ENCODE measurements at places on chromosomes 16 and 17. TPM values are rescaled to one million over a fixed set of nuclear protein-coding genes. Genes with fewer than 3 reads are reported as not detected.

Gene RPH3AL
- 2.9 TPM for total RNA-seq

Gene HIGD1B
- total RNA-seq: not detected

Gene CYTH1
- 151 TPM for total RNA-seq

Gene RABEP2
- 18.0 TPM for total RNA-seq

Gene CETP
- total RNA-seq: not detected

Gene HOXB3
- total RNA-seq: 11.9 TPM

DNA sequence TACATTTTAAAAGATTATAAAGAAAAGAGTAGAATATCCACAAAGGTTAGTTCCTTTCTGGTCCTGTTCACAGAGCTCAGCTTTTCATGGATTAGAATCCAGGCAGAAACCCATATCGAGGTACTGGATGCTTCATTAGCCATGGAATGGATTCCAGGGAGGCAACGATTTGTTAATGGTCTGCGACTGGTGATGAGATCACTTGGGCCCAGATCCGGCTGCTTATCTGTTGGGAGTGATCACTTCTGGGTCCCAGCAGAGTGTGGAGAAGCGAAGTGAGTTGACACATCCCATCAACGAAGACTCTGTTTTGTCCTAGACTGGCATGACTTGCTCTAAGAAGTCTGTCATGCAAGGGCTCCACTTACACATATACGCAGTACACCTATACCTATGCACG, 165.8 kb downstream of the MAF start:
- no peak overlapping the region for H3K4me3 ChIP-seq
- no peak overlapping the region for H3K27ac ChIP-seq
- no peaks in the 10 kb centered on the region for H3K36me3 ChIP-seq
- no peak for DNase-seq
- H3K27me3 ChIP-seq: no peaks in the 10 kb centered on the region
- no peaks in the 10 kb centered on the region for H3K4me1 ChIP-seq

- peaks cover 8% of the 10 kb centered on the region for H3K4me1 ChIP-seq
- no peak overlapping the region for H3K27ac ChIP-seq
- no peaks in the 10 kb centered on the region for H3K27me3 ChIP-seq
- DNase-seq: no peak
- no peak overlapping the region for H3K4me3 ChIP-seq
Observed at GRCh38 chr16:29989111-29989858, 6.1 kb downstream of the HIRIP3 start.

DNA sequence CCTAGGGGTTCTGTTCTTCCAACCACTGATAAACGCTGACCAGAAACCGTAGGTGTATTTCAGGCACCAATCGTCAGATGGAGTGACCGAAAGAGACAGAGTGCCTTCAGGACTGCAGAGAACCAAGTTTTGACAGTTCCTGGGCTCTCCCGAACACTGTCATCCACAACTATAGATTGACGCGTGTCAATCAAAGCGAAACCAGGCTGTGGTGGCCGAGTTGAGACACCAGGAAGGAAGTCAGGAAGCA, 11.9 kb upstream of the AURKB start:
- peaks cover 11% of the 10 kb centered on the region for H3K36me3 ChIP-seq
- peak overlapping the region; percentile 95 for H3K4me3 ChIP-seq
- H3K27me3 ChIP-seq: no peaks in the 10 kb centered on the region
- H3K4me1 ChIP-seq: peaks cover 48% of the 10 kb centered on the region
- DNase-seq: peak; percentile 92

GRCh38 chr16:50093607-50094539, 28.1 kb downstream of the HEATR3 start:
- H3K27ac ChIP-seq: peak overlapping the region; percentile 12
- peaks cover 16% of the 10 kb centered on the region for H3K36me3 ChIP-seq
- H3K27me3 ChIP-seq: no peaks in the 10 kb centered on the region

DNA sequence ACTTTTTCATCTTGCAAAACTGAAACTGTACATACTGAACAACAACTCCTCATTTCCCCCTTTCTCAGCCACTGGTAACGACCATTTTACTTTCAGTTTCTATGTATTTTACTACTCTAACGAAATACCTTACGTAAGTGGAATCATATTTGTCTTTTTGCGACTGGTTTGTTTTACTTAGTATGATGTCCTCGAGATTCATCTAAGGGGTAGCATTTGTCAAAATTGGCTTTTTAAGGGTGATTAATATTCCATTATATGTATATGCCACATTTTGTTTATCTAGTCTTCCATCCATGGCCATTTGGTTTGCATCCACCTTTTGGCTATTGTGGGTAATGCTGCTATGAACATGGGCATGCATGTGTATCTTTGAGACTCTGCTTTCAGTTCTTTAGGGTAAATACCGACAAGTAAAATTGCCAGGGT, 10.4 kb downstream of the KPNB1 start:
- peaks cover 72% of the 10 kb centered on the region for H3K36me3 ChIP-seq
- DNase-seq: no peak

- H3K4me3 ChIP-seq: no peak overlapping the region
- no peak overlapping the region for H3K27ac ChIP-seq
- H3K27me3 ChIP-seq: peaks cover 14% of the 10 kb centered on the region
- H3K4me1 ChIP-seq: peaks cover 2% of the 10 kb centered on the region
- peak; percentile 47 for DNase-seq
- H3K36me3 ChIP-seq: no peaks in the 10 kb centered on the region
Observed at GRCh38 chr17:81537343-81537855, 9.2 kb downstream of the FSCN2 start.

- H3K36me3 ChIP-seq: peaks cover 18% of the 10 kb centered on the region
- no peak overlapping the region for H3K4me3 ChIP-seq
- no peaks in the 10 kb centered on the region for H3K27me3 ChIP-seq
- H3K4me1 ChIP-seq: peaks cover 69% of the 10 kb centered on the region
Observed at GRCh38 chr17:75335315-75335714, 46.1 kb upstream of the SLC25A19 start.

DNA sequence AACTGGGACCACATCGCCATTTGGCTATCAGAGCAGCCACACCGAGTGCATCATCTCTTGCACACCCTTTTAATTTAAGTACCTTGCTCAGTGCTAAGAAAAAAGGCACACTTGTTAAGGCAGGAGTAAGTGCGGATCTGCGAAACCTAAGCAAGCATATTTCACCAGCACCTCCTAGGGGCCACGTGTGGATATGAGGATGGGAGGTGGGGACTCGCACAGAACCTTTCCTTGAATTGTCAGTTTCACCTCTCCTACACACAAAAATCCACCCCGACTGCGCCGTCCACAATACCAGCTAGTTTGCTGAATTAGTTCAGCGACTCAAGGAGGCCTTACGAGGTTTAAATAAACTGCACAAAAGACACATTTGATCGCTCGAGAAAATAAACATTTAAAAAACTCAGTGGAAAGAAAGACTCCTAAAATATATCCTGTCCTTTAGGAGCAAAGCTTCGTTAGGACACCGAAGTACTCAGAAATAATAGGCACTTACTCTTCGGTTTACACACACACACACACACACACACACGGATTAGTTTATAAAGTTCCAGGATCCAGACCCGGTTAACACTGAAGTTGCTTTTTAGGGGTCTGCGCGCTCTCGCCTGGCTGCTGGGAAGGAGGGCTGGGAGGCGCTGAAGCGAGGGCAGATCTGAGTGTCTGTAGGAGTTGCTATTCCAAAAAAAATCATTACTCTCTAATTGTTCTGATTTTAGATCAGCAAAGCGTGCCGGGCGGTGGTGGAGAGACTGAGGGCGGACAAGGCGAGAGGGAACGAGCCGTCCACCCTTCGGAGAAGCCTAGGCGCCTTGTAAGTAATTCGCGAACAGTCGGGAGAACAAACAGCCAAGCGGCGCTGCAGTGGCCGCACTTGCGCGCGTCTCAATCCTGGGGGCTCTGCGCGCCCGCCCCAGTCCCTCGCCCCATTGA, 1.0 kb upstream of the KCNJ2 start:
- H3K4me1 ChIP-seq: peaks cover 17% of the 10 kb centered on the region
- H3K27ac ChIP-seq: no peak overlapping the region
- H3K4me3 ChIP-seq: peak overlapping the region; percentile 48
- H3K27me3 ChIP-seq: peaks cover 63% of the 10 kb centered on the region
- peak; percentile 40 for DNase-seq
